GF-D8 (cell line): ENCODE measurements at places on chromosomes 11 and 22.

DNA sequence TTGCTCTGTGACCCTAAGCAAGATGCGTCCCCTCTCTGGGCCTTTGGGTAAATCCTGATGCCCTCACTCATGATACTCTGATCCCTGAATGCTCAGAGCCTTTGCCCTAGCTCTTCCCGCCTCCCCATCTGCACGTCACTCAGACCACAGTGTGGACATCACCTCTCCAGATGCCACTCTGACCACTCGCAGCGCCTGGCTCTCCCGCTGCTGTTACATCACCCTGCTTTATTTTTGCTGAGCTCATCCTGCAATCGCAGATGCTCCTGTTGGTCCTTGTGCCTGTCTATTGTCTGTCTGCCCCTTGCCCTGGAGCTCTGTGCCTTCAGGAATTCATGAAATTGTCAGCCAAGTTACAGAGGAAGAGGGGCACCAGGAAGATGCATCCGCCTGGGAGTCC lies 5.5 kb downstream of the OSM start:
- DNase-seq: no peak

DNA sequence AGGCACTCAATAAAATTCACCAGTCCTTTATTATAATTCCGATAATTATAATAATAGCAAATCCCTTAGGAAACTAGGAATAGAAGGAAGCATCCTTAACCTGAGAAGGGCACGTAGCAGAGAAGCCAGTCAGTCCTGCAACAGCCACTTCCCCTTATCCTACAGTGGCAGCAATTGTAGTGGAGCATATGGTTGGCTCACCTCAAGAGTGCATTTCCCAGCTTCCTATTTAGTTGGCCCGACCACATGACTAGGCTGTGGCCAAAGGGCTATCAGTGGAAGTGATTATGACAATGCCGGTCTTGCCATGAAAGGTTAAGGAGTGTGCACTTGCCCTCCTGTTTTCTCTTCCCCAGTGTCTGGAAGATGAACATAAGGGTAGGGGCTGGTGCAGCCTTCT lies 27.0 kb downstream of the TESMIN start:
- no peak for DNase-seq

DNA sequence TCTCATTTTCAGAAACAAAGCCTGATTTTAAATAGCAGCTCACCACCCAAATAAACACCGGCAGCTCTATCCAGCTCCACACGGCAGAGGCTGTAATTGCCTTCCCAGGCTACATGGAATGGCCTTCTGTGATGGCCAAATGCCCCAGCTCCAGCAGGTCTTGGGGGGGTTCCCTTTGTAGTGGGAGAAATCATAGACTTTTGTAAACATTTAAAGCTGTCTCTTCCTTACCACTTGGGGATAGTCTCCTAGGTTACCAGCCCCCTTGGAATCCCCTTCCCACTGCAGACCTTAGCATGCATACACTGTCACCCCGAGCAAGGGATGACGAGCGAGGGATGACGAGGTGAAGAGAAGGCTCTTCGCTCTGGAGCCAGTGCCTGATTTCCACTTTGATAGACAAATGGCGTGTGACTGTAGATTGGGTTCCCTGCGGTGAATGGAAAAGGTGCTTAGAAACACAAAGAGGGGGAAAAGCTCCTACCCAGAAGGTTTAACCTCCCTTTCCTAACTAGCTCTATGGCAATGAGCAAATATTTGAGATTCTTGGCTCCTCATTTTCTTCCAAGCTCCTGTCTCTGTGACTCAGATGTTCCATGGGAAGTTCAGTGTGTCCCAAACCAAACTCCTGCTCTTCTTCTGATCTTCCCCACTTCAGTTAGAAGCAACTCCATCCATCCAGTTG lies 108.0 kb upstream of the CADM1 start:
- DNase-seq: no peak

- DNase-seq: no peak
These were observed 31.4 kb downstream of the PPM1F start for GRCh38 chr22:21921184-21921721.
